ENCODE measurements at places on chromosomes 5 and 9. TPM values are rescaled to one million over a fixed set of nuclear protein-coding genes. Genes with fewer than 3 reads are reported as not detected.

DNA sequence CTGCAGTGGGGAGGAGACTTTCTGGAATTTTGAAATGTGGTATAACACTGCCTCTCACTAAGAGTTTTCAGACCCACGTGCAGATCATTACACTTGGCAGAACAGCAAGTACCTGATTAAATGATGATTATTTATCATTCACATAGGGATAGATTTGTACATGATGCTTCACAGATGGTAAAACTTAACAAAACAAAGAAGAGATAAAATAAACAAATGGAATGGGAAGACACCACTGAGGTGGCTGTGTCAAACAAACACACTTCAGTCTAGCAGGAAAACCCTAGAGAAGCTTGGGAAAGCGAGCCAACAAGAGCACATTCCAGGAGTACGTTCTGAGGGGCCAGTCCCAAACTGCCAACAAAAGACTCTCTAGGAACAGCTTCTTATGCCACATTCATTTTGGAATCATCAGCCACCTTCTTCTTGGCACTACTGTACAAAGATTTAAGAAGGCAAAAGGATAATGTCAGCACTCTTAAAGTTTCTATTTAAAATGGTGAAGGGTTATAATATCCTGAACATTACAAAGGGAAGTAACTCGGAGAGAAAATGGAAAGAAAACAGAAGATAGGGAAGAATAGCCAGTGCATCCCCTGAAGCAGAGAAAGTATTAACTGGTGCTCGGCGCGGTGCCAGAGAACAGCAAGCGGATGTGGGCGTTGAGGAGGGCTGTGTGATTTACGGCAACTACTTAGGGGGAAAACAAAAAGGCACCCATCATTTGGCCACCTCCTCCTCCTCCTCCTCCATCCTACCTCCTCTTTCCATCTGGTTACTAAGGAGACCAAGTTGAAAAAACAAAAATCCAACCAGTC lies 1.6 kb downstream of the MED27 start:
- peak; percentile 67 for DNase-seq

DNA sequence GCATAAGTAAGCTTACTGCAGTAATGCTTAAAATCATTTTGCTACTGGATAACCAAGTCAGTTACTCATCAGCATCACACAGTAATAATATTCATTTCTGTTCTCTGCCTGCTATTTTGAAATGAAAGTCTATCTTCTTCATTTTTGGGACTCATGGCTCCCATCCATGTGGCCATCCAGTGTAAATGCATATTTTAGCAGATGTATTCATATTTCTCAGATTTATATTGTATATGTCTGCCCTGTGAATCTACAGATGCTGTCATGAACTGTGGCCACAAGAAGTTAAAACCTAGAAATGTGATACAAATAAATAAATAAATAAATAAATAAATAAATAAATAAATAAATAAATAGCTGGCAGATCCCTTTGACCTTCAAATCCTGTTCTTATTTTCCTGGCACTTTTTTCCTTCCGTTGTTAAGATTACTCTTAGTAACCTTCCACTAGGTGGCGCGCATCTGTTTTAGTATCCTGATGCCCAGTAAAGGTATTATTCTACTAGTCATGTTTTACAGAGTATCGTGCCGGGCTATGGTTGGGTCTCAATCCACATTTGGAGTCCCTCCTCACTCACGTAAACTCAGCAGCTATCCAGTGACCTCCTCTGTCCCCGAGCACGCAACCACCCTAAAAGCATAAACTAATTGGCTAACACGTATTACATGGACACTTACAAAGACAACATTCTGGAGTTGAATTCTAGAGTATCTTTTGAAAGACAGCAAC lies 79.2 kb upstream of the IL7R start:
- peak; percentile 86 for DNase-seq

Gene MRRF
- 57.3 TPM for total RNA-seq

GRCh38 chr9:101418518-101419430 lies 16.8 kb downstream of the ALDOB start:
- no peak for DNase-seq

DNA sequence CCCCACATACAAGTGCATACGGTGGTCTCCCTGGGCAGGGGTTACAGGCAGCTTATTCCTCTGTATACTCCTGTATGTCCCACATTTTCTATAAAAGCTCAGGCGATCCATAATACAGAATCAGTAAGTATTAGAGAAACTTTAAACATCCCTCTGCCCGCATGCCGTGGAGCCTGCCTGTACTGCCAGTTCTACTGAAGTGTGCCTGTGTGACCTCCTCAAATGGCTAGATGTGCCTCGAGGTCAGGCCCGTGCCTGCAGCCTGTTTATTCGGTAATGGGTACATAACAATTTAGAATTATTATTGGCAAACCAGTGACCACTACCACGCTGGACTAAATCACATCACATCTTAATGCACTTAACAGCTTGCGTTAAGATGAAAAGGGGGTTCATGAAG lies 190.8 kb downstream of the FANCC start:
- no peak for DNase-seq

- DNase-seq: no peak
Observed at GRCh38 chr5:64939772-64940510, 171.2 kb downstream of the CWC27 start.

Gene OR1Q1
- total RNA-seq: not detected

- no peak for DNase-seq
Observed at GRCh38 chr5:157708866-157709265, 22.4 kb upstream of the THG1L start.

DNA sequence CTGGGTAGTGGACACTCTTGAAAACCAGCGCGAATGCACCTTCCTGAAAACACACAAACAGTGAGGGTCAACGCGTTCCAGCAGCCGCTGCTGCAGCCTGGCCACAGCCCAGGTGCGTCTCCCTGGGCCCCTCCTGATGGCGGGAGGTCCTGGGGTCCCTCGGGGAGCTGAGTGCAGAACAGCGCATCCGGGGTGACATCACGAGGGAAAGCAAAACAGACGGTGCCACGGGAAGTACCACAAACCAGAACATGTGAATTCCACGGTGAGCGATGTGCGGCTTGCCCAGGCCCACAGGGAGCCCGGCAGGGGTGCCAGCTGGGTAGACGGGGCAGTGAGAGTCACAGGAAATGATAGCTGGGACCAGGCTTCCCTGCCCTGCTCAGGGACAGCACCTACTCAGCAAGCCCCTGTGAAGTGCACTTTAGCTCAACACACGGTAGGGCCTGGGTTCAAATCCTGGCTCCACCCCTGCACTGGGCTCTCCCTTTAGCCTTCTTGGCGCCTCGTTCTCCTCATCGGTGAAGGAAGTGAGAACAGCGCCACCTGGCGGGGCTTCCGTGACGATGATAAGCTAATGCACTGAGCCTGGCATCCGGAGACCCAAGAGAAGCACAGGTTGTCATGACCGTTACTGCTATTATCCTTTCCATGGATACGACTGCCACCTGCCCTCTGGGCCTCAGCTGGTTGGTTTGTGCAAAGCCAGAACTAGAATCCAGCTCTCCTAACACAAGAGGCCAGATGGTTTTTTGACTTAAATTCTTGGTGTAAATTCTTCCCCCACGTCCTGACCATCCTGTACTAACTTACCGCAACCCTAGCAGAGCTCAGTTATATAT lies 24.6 kb downstream of the GFPT2 start:
- DNase-seq: peak; percentile 93

Gene STK32A
- total RNA-seq: not detected

GRCh38 chr9:130498298-130498917 lies 53.6 kb downstream of the ASS1 start:
- peak; percentile 23 for DNase-seq

Gene MEGF9
- total RNA-seq: 3.3 TPM

Gene PRDM9
- not detected for total RNA-seq

GRCh38 chr9:114002271-114002985 lies 75.7 kb downstream of the AMBP start:
- no peak for DNase-seq

DNA sequence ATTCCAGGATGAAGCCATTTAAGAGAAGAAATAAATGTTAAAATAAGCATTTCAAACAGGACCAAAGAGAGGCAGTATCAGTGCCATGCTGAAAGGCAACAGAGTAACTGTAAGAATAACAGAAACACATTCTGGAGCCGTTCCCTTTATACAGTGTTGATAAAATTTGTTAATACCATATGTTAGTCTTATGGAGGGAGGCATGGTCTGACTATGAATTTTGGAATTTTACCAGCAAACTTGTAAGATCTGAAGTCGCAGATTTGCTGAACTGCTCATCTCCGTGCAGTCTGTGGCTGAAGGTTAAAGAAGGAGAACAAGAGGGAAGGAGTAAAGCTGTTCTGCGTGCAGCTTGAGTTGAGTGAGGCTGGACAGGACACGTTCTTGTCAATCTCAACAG lies 508.4 kb downstream of the NFIB start:
- no peak for DNase-seq

DNA sequence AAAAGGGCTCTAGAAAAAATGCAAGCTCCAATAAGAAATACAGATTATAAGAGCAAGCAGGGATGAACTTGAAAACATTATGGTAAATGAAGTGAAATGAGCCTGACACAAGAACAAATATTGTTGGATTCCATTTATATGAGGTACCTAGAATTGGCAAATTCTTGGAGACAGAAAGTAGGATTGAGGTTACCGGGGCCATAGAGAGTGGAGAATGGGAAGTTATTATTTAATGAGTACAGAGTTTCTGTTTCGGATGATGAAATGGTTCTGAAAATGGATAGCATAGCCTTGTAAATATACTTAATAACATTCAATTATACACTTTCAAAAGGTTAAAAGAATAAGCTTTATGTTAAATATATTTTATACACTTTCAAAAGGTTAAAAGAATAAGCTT lies 75.6 kb upstream of the SLC12A2 start:
- no peak for DNase-seq

Gene VCAN
- total RNA-seq: not detected

Gene TTLL11
- total RNA-seq: 1.8 TPM

Gene OR1L1
- not detected for total RNA-seq

GRCh38 chr5:94928891-94929290 lies 310.4 kb downstream of the SLF1 start:
- no peak for DNase-seq

DNA sequence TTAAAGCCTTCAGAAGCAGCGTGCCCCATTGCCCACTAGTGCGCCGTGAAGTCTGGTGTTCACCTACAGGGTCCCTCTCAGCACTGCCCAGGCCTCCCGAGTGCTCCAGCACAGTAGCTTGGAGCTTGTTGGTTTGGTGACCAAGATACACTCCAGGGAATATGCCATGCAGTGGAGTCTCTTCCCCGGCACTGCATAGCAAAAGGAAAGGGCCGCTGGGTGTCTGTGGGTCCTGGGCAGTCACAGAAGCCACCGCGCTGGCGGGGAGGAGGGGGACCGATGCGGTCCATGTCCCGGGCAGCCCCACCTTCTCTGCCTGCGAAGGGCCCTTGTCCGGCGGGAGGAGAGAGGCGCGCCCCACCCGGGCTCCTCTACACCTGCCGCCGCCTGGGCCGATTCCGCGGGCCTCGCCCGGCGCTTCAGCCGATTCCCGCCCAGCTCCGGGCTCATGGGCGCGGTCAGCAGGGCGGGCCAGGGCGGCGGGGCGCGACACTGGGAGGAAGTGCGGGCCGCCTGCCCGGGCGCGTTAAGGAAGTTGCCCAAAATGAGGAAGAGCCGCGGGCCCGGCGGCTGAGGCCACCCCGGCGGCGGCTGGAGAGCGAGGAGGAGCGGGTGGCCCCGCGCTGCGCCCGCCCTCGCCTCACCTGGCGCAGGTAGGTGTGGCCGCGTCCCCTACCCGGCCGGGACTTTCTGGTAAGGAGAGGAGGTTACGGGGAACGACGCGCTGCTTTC lies at the start of gene SYK:
Gene SYK, plus strand, starts transcription at position 579 of the 732 bp plus-strand sequence. CDS start 42,080 bp downstream, outside the sequence.
- DNase-seq: peak; percentile 11

Gene SNX30
- total RNA-seq: 4.6 TPM

DNA sequence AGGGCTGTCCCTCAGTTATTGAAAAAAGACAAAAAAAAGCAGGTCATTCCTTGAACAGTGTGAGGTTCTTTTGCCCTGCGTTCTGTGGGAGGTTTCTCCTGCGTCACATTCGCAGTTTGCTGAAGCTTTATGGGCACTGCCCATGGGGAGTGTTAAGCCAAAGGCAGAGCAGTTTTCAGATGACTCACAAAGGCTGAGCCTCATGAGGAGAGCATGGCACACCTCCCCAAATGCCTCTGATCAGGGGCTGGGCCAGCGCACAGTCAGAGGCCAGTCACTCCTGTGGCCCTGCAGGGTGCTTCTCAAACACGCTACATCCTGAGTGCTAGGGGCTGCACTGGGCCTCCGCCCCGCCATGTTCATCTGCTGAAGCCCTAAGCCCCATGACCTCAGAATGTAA lies 38.4 kb downstream of the IRX1 start:
- no peak for DNase-seq

- DNase-seq: peak; percentile 29
Observed at GRCh38 chr5:59123595-59124561, 541.0 kb downstream of the RAB3C start.

Gene SLC6A18
- not detected for total RNA-seq

GRCh38 chr5:113615708-113616107 lies 102.2 kb downstream of the YTHDC2 start:
- DNase-seq: no peak

DNA sequence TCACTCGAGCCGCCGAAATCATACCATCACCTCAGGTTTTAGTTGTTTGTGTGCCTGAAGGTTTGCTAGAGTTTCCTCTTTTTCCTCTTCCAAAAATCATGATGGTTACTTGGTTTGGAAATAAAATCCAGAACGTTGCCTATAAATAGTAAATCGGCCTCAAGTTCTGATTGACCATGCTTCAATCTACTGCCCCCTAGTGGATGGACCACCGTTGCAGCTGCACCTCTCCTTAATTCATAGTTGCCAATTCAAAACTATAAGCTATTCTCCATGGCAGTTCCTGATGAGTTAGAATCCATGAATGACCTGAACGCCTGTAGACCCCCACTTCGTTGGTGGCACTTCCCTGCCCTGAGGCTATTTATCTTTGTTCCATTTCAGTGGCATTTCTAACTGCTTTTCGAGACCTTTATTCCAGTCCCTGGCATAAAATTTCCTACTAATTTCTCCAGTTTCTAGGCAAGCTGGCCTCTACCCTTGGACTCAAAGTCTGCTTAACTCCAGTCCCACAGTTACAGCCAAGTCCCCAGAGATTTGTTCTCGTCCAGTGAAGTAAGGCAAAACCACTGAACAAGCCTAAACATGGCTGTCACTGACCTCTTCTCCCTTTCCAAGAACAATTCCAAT lies 422.6 kb downstream of the EFNA5 start:
- DNase-seq: peak; percentile 72

Gene SH2D3C
- 35.2 TPM for total RNA-seq

DNA sequence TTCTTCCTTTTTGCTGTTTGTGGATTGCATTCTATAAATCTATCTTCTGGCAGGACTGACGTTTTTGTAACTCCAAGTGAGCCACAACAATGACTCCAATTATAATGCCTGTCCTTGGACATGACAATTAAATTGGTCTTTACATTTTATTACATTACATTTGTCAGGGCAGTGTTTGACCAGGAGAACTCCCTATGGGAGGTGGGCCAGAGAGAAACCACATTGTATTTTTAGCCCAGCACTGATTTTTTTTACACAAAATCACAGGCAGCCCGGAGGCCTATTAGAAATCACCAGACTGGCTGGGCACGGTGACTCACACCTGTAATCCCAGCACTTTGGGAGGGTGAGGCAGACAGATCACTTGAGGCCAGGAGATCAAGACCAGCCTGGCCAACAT lies 99.1 kb upstream of the SMC5 start:
- DNase-seq: no peak

Measured in activated CD4-positive, alpha-beta T cell treated with anti-CD3 and anti-CD28 coated beads for 36 hours (primary cell).